ENCODE measurements at places on chromosomes 1 and 21. TPM values are rescaled to one million over a fixed set of nuclear protein-coding genes. Genes with fewer than 3 reads are reported as not detected.

Gene VHLL
- not detected for total RNA-seq

Gene CFHR2
- not detected for total RNA-seq

Gene KRTAP10-1
- not detected for total RNA-seq

Gene C8A
- total RNA-seq: not detected

Gene CIART
- total RNA-seq: 5.1 TPM

Gene CHIA
- not detected for total RNA-seq

Gene PRKAA2
- total RNA-seq: 3.4 TPM

Gene SLC66A1
- 18.3 TPM for total RNA-seq

Gene MROH9
- not detected for total RNA-seq

Gene ZNF683
- total RNA-seq: not detected

Gene IVL
- 0.43 TPM for total RNA-seq
